Stimulated activated CD4-positive, alpha-beta T cell treated with anti-CD3 and anti-CD28 coated beads, Interleukin-1b, Interleukin-23, amount 100 ng/mL, for 4 hours (primary cell): ENCODE measurements at places on chromosomes 12 and 14.

DNA sequence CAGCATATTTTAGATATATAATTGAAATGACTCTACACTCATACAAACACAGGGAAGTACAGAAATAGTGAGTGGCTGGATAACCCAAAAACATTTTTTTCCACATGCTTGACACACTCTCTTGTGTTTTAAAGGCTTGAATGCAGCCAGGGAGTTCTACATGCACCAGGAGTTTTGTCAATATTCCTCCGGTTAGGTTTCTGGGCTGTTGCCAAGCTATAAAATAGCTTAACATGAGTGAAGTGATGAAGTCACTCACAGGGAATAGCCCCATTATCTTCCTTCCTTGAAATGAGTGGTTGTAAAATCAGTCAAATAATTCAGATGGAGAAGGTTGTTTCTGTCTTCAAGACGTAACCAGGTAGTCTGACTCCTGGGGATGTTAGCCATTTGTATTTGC is 582.7 kb downstream of the SLC6A15 start:
- DNase-seq, result no peak

DNA sequence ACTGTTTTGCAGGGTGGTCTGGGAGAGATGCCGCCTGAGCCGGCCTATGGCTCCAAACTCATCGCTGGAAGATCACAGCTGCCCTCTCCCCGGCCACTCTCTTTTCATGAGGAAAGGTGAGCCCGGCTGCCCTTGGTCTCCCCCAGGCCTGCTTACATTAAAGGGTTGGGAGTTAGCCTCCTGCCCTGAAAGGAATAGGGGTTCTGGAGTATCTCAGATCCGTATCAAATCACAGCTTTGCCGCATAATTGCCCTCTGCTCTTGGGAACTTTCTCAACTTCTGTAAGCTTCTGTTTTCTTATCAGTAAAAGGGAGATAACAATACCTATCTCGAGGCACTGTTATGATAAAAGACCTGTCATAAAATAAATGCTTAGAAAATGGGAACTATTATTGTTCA is 17.6 kb downstream of the PHLDA1 start:
- no peak for DNase-seq

GRCh38 chr12:54601841-54602240 is 13.4 kb upstream of the PPP1R1A start:
- DNase-seq, result no peak

DNA sequence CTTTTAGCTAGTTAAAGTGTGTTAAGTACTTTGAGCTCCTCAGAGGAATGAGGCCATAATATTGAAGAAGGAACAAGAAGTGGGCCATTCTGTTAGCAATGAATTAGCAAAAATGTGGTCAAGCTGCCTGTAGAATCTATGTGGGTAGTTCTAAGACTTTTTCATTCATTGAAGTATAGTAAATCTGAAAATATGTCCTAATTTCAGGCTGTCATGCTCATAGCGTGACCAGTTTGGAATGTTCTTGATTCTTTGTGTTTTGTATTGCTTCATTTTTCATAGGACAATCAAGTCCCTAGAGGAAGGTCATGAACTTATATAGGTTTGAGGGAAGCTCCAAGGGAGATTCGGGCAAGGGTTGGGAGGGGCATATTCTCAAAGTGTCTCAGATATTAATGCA is 11.4 kb downstream of the ATP23 start:
- no peak for DNase-seq

DNA sequence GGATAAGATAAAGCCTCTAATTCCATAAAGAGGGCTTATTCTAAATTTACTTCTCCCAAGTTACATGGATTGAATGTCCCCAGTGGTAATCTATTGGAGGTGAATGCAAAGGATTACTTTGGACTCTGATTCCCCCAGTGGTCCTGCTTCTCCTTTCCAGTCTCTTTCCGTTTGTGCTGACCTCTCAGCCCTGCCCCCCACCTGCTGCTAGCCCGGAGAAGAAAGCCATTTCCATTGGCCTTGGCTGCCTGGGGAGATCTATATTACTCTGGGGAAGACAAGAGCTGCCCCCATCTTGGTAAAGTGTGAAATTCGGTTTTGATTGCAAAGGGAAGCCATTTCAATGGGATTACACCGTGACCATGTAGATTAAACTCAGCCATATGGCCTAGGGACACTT is 13.3 kb downstream of the ASCL1 start:
- no peak for DNase-seq

GRCh38 chr14:43161477-43161876 is 1345.6 kb downstream of the FSCB start:
- no peak for DNase-seq

- DNase-seq, result no peak
Observed at GRCh38 chr12:110107369-110108281, 16.5 kb upstream of the IFT81 start.

DNA sequence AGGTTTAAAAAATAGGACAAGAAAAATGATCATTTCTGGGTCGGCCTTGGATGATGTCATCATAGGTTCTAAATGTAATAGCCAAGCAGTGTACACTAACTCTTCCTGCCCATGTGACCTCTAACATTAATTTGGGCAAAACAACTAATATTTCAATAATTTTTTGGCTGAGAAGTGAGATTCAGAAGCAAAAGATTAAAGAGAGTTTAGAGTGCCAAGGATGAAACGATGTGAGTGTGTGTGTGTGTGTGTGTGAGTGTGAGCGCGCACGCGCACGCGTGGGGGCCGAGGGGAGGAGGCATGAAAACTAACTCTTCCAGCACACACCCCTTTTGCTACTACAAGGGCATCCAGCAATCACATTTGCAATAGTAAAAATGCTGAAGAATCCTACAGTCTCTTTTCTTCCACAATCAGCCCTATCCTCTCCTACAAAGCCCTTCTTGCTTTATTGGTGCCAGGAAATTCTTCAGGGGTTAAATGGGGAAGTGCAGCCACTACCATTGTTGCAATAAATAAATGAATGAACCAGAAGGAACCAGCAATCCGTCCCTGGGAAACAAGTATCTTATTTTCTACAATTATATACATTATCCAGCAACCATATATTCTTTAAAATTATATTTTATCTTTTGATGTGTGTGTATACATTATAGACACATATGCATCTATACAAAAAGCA is 52.9 kb downstream of the PEBP1 start:
- DNase-seq, result no peak

DNA sequence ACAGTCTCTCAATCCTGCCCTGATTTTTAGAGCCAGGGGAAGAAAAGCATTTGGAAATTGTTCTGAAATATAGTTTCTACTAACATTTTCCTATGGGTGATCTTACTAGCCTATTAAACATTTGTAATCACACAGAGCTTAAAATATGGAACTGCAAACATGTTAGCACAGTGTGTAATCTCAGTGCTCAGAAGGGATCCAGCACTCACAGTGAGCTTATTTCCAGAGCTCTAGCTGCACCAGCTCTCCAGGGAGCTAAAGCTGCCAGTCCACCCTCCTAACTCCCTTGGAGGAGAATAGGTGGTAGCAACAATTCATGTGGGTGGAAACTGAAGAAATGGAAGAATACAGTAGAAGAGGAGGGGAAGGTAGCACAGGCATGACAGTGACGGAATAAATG is 64.9 kb upstream of the SYT1 start:
- DNase-seq, result no peak

GRCh38 chr12:19574601-19575000 is 135.3 kb downstream of the AEBP2 start:
- no peak for DNase-seq

GRCh38 chr12:114913871-114914801 is 230.2 kb upstream of the TBX3 start:
- DNase-seq, result no peak

DNA sequence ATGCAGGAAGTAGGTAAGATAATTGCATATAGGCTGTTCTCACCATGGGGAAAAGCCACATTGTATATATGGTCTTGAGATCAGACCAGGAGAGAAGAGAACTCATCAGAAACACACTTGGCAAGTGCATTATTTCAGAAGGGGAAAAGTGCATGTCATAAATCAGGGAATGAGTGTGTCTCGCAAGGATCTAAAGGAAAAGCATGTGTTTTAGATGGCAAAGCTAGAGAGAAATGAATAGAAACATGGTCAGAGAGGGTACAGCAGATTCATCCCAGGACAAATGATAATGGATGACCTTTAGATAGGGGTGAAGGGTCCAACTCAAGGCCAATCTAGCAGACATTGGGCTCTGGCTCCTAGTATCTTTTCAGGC is 230.2 kb upstream of the NAV3 start:
- DNase-seq, result no peak

GRCh38 chr12:13913371-13913770 is 68.0 kb downstream of the GRIN2B start:
- DNase-seq, result no peak

- peak; percentile 63 for DNase-seq
Observed at GRCh38 chr14:95515596-95516552, 576 bp downstream of the SYNE3 start.

GRCh38 chr14:89143595-89143994 is 273.4 kb downstream of the FOXN3 start:
- no peak for DNase-seq

DNA sequence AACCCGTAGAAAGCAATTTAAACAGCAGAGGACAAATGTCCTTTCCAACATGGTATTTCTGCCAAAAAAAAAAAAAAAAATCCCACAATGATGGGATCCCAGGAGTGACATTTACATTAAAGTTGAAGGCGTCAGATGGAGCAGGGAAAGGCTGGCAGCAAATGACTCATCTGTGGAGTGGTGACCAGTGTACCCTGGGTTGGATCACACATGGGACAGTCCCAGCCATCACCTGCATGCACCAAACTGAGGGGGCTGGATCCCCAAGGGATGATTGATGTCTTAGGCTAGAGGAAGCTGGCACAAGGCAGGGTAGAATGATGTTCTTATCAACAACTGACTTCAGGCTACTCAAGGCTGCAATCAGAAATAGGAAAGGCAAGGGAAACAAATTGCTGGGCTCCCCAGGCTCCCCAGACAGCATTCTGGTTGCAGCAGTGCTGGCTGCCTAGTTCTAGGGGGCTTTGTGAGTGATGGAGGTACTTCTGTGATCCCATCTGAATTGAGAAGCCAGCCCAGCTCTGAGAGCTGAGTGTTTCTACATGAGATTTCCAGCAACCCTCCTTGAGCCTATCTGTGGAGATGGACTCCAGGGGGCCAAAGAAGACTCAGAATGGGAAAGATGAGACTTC is 117.9 kb downstream of the DPF3 start:
- no peak for DNase-seq

DNA sequence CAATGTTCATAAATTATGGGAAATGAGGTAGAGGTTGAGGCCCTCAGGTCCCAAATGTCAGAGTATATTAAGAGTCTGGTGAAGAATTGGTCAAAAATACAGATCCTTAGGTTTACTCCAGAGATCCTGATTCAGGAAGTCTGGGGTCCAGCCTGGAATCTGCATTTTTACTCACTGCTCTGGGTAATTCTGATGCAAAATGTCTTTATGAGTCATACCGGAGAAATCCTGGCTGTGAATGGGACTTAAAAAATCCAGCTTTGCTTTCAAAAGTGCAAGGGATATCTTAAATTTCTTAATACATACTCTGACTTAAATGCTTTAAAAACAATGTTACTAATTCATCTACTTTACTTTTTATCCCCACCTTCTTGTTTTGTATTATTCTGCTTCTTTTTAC is 74.5 kb downstream of the FERMT2 start:
- DNase-seq, result no peak

GRCh38 chr12:6928022-6928702 is 403 bp downstream of the ATN1 start:
- DNase-seq, result no peak

GRCh38 chr14:36451310-36452065 is 68.5 kb downstream of the NKX2-1 start:
- no peak for DNase-seq

- DNase-seq, result no peak
Observed at GRCh38 chr12:85866986-85867776, 6.9 kb upstream of the NTS start.

- no peak for DNase-seq
Observed at GRCh38 chr12:67457778-67458665, 188.9 kb downstream of the CAND1 start.

DNA sequence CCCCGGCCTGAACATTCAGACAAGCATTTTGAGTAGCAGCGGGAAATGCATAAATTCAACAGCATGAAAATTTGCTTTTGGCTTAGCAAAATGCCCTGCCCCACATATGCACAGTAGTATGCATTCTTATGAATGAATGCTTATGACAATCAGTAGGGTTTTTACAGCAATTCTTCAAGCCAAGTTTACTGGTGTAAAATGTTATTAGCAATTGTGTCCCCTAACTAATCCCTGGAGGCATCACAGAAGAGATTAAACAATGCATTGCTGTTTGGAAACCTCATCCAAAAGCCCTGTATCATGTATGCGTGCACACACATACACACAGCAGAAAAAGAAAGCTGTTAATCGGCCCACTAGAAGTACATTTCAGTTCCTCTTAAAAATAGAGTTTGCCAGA is 406.5 kb downstream of the LRIG3 start:
- no peak for DNase-seq

- no peak for DNase-seq
Observed at GRCh38 chr12:85834378-85834777, 1.8 kb downstream of the RASSF9 start.

GRCh38 chr14:79820866-79821535 is 390.3 kb downstream of the DIO2 start:
- no peak for DNase-seq

DNA sequence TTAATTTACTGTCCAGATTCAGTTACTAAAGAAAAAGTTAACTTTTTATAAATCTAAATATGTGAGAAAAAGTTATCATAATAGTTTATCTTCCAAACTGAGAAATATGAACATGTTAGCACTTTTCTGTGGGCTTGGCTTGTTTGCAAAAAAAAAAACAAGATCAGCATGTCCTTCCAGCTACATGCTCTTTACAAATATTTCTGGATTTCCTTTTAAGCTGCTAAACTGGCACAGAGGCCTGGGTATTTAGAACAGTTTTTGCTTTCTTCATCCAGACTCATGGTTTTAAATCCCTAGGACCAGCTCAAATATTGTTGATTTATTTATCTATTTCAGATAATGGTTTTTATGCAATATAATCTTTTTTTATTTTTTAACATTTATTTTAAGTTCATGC is 1444.5 kb upstream of the FLRT2 start:
- DNase-seq, result no peak

- DNase-seq, result no peak
Observed at GRCh38 chr14:26113911-26114640, 483.8 kb downstream of the NOVA1 start.

DNA sequence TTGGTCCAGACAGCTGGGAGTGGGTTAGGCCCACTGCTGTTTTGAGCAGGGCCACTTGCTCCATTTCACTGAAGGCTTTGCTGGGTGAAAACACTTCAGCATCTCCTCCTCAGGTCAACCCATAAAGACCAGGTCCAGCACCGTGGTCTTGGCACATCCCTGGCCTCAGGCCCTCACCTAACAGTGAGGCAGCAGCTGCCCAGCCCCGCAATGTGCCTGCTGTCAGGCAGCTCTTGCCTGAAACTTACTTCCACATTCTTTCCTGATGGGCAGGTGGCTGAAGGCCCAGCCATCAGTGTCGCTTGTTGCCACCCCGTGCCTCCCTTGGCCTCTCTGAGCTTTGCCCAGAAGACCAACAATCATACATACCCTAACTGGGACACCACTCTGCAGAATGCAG is 54.4 kb downstream of the ANAPC7 start:
- no peak for DNase-seq
